ENCODE measurements at places on chromosomes 7 and 10.

DNA sequence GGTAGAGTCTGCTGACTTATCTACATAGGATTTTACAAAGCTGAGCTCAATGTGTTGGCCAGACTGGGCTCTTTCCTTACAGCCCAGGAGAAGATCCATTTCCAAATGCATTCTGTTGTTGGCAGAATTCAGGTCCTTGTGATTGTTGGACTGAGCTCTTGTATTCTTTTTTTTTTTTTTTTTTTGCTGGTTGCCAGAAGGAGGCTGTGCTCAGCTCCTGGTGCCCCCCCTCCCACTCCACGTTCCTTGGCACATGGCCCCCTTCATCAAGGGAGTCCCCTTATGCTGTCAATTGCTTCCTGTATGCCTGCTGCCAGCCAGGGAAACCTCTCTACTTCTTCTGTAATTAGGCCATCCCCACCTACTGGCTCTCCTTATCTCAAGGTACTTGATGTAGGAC is 518.1 kb upstream of the AKR1E2 start:
- no peak for DNase-seq

DNA sequence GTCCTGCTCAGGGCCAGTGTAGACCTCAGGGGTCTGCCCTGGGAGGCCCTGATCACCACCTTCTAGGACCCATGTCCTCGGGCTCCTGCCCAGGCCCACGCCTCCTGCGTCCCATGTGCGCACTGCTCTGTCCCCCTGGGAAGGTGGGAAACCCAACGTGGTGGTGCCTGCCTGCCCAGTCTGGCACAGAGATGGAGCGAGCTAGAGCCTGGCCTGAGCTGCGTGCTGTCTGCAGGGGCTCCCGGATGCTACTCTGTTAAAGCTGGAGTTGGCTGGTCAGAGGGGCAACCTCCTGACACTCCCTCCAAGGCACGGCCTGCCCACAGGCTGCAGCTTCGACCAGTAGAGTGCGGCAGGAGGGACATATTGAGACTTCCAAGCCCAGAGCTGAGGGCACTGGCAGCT is 171.7 kb downstream of the DNAJB6 start:
- no peak for DNase-seq

GRCh38 chr10:43942096-43942850 is 293.6 kb upstream of the ZNF32 start:
- DNase-seq = no peak

- DNase-seq = peak; percentile 61
These were observed at the start of gene CTBP2 for GRCh38 chr10:125159932-125160855. CTBP2 (minus strand) TSS chr10:125160563.

GRCh38 chr10:45386657-45387056 is 12.6 kb downstream of the ALOX5 start:
- DNase-seq = no peak

- no peak for DNase-seq
These were observed 33.8 kb downstream of the GFRA1 start for GRCh38 chr10:116239229-116239628.

DNA sequence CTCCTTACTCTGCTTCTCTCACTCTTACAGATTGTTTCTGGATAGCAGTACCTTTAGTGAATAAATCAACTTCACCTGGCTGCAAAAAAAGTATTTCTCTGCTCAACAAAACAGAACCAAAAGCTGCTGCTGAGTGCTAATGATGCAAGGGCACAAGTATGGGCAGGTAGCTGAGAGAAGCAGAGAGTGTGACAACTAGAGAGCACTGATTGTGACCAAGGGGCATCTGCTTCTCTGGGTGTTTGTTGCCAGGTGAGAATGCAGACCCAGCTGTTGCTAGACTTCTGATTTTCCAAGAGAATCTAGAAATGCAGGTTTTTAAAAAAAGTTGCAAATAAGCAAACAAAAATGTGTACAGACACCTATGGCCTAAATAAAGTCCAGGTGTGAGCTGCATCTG is 25.3 kb upstream of the PPIF start:
- DNase-seq = no peak

Data from NCI-H1436 (cell line).